ENCODE measurements at places on chromosomes 3 and 15. TPM values are rescaled to one million over a fixed set of nuclear protein-coding genes. Genes with fewer than 3 reads are reported as not detected.

- ATAC-seq, result no peak
These were observed 563.6 kb upstream of the ADAMTS9 start for GRCh38 chr3:65251375-65251774.

DNA sequence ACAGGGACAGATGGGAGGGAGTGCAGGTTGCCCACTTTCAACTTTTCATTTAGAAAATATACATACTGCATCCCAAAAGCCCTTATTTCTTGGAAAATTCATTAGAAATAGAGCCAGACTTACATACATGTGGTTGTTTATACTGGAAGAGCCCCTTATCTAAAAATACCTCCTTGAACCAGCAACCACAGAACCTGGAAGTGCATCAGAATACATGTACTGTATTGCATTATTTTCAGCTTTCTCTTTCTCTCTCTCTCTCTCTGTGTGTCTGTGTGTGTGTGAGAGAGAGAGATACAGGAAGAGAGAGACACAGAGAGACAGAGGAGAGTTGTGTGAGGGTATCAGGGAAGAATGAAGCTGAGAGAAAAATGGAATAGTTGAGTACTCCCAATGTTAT is 29.5 kb upstream of the LSAMP start:
- ATAC-seq, result no peak

DNA sequence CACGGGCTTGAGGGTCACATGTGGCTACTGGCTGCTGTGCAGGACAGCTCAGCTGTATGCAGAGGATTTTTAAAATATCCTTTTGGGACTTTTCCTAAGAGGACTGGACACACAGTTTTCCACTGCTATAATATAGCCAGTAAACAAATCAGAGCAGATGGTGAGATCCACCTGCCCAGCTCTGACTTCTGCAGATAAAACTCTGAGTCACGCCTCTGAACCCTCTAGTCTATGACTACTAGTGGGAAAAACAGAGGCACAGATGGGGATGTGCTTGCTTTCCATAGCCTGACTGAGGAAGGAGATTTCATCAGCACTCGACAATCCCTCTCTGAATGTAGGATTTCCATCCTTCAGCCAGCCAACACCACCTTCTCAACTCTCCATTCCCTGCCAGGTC is 45.1 kb downstream of the COLQ start:
- ATAC-seq, result no peak

DNA sequence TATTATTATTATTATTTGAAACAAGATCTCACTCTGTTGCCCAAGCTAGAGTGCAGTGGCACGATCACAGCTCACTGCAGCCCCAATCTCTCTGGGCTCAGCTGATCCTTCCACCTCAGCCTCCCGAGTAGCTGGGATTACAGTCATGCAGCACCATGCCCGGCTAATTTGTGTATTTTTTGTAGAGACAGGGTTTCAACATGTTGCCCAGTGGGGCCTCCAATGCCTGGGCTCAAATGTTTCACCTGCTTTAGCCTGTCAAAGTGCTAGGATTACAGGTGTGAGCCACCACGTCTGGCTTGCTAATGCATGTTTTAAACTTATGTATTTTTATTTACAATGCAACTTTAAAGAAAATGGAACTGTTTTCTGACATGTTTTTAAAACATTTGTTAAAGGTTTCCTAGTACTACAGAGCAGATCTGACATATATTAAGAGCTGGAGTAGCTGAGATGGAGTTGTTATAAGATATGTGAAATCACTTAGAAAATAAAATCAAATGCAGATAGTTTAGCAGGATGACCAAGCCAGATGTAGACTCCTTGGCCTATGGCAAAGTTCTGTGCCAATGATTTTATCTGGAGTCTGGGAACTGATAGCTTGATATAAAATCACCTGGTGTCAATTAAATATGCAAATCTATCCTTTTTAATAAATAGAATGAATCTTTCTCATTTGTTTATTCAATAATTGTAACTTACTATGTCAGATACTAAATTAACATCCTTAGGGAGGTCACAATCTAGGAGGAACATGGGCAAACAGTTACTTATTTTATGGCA is 310.1 kb upstream of the NAALADL2 start:
- no peak for ATAC-seq

GRCh38 chr3:165193366-165194254 is 2.6 kb downstream of the SLITRK3 start:
- no peak for ATAC-seq

- no peak for ATAC-seq
These were observed 34.6 kb downstream of the SLC7A14 start for GRCh38 chr3:170551252-170551651.

GRCh38 chr15:48479751-48480150 is 148.5 kb downstream of the DUT start:
- no peak for ATAC-seq

DNA sequence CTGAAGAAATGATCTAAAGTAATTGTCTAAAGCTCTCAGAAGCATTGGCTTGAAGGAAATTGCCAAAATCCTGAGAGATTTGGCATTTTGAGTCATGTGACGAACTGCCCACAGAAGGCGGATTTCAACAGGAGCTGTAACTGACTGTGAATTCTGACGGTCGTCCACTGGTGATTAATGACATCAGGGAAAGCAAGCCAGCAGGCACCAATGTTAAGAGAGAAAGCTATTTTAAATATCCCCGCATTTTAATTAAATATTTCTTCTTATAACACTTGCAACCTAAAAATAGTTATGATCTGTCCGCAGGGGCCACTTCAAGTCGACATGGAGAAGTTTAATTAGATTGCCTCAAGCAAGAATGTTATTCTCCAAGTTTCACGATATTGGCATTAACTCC is 51.6 kb downstream of the WNT5A start:
- no peak for ATAC-seq

DNA sequence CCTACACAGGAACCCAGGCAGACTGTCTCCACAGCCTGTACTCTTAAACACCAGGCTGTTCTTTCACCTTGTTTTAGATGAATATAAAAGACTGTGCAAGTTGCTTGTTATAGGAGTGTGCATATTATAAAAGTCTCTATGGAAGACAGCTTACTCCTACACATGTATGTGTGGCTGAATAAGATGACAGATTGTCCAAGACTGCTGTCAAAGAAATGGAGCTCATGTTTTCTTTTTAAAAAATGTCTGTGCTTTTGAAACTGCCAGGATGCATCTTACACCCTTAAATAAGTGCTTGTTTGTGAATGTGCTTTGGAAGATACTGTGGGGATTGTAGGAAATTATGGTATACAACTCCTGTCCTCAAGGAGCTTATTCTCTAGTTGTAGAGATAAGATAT is 237.4 kb downstream of the BBX start:
- no peak for ATAC-seq

DNA sequence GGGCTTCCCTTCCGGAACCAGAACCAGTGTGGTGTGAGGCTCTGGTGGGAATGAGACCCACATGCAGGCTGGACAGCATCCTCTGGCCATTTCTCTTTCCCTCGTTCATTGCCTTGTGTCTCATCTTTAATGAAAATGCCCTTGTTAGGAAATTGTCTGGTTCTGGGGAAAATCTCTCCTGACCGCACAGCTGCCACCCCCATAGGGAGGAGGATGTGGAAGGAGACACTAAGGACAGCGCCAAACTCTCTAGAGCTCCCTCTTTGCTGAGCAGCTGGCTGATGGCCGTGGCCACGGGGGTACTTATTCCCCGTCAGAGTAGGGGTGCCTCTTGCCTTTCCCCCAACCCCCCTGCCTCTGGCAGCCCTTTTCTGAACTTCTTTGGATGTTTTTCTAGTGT is 297.6 kb upstream of the C2CD4B start:
- no peak for ATAC-seq

DNA sequence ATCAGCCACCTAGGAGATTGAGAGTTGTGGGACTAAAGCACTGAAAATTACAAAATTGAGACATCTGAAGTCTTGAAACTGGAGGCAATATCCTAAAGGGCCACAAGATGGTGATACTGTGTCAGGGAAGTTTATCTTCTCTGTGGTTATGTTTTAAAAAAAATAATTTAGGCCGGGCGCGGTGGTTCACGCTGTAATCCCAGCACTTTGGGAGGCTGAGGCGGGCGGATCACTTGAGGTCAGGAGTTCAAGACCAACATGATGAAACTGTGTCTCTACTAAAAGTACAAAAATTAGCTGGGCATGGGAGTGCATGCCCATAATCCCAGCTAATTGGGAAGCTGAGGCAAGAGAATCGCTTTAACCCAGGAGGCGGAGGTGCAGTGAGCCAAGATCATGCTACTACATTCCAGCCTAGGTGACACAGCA is 17.9 kb upstream of the NIT2 start:
- peak; percentile 82 for ATAC-seq

GRCh38 chr3:196541684-196542445 is 26.5 kb downstream of the WDR53 start:
- no peak for ATAC-seq

DNA sequence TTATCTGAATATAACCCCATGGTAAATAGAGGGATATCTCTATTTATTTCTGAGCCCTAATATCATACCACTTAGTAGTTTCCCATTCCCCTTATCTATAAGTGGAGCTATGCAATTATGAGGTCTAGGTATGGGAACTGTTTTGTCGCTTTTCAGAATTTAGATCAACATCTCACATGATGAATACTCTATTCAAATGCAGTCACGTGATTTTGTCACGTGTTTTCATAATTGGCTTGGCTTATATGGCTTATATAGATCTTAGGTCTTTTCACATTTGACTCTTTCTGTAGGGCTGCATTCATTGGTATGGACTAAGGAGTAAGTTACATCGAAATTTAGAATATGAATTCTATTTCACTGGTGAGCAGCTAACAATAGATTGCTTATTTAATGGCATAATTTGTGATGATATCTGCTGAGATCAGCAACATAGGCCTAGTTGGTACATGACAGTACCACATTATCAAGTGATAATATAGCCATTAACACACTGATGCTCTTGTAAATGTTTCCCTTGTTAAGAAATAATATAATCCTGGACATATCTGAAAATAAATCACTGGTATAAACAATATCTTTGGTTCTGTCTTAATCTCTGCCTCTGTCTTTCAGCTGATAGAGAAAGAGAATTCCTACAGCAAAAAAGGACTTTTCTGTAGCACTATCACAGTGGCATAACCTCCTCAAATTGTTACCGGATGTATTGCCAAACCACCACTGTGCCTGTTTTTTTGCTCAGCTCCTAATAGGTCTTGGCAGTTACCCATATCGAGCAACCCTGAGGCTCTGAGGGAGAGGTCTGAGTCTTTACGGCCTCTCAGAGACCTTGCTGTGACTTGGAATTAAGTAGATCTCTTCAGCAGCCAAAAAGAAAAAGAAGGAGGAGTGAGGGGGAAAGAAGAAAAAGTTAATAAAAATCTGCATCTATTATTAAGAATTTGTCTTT is 357.1 kb downstream of the ZPLD1 start:
- ATAC-seq, result no peak

GRCh38 chr3:187833799-187834578 is 88.7 kb upstream of the BCL6 start:
- no peak for ATAC-seq

- no peak for ATAC-seq
These were observed 165.9 kb downstream of the STAC start for GRCh38 chr3:36546226-36546625.

GRCh38 chr3:136177876-136178275 is 18.3 kb downstream of the MSL2 start:
- no peak for ATAC-seq

DNA sequence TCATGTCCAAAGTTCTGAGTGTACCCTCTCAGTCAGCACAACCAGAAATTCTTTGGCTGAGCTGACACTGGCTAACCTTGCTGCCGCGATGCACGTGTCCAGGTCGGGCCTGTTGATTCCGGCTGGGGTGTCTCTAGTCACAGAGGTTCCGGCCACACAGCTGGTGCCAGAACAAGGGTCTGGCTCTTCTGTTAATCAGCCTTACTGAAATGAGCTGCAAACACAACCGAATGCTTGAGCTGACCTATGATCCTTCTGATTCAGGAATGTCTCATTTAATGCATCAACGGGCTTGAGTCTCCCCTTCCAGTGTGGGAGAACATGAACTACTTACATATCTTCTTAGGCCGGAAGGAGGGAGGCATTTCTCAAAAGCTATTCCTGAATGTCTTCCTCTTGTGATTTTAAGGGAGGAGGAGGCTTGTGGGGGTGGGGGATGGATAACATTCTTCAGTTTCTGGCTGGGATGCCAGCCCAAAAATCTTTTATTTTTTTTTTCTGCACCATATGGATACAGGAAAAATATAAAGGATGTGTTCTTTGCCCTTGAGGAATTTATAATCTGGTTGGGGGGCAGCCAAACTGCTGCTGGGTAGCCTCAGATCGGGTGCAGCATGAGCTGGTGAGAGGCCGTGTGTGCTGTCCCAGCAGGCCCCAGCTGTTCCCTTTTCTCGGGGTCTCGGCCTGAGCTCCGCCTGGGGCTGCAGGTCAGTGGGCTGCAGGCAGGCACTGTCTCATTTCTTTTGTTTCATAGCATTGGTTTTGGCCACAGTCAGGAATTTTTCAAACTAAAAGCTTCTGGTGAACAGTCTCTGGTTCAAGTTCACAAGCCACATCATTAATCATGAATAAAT is 319.1 kb upstream of the TBL1XR1 start:
- ATAC-seq, result peak; percentile 54

DNA sequence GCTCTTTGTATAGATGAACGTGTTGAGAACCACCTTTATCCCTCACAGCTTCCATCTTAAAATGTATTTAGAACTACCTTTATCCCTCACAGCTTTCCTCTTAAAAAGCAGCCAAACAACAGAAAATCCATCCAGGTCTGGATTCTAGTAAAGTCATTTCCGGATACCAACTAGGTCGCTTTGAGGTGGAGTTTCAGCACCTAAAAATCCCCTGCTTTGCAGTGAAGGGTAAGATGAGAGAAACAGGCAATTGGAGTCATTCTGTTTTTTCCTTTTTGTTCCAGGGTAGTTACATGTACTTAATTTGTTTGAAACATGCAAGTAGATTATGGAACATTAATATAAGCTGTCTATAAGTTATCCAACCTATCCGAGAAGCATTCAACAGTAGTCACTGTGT is 192.0 kb downstream of the UBE2E2 start:
- no peak for ATAC-seq

DNA sequence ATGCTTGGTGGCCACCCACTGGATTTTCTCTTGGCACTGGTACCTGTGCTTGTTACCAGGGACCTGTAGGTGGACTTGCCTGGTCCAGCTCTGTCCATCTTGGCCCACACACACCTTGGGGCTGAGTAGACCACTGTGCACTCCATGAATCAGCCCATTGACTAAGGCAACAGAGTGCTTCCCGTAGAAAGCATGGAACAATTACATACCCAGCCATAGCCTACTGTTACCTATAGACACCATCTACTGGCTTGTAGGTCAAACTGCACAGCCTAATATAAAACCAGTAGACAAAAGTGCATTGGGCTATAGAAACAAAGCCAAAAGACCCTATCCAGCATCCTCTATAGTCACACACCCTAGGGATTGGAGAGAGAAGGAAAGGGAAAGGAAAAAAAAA is 378.9 kb downstream of the OTOL1 start:
- no peak for ATAC-seq

- no peak for ATAC-seq
These were observed 6.6 kb downstream of the TM4SF4 start for GRCh38 chr3:149481056-149481455.

GRCh38 chr3:29249829-29250345 is 31.0 kb upstream of the RBMS3 start:
- ATAC-seq, result no peak

GRCh38 chr3:117887901-117888300 is 1146.7 kb downstream of the IGSF11 start:
- ATAC-seq, result no peak

GRCh38 chr3:140296796-140297352 is 361.9 kb downstream of the CLSTN2 start:
- no peak for ATAC-seq

HHLA2 gene
- not detected for total RNA-seq

MYL3 gene
- total RNA-seq, result 2.6 TPM

CFAP100 gene
- total RNA-seq, result not detected

FBXL2 gene
- 14.4 TPM for total RNA-seq

CCDC12 gene
- total RNA-seq, result 34.4 TPM

NR2E3 gene
- not detected for total RNA-seq

ITIH1 gene
- not detected for total RNA-seq

All from gastroesophageal sphincter (tissue), 4 donors.